Stimulated activated CD4-positive, alpha-beta T cell treated with anti-CD3 and anti-CD28 coated beads, Interleukin-4, amount 100 ng/mL, for 4 hours (primary cell): ENCODE measurements at places on chromosomes 13 and 19.

DNA sequence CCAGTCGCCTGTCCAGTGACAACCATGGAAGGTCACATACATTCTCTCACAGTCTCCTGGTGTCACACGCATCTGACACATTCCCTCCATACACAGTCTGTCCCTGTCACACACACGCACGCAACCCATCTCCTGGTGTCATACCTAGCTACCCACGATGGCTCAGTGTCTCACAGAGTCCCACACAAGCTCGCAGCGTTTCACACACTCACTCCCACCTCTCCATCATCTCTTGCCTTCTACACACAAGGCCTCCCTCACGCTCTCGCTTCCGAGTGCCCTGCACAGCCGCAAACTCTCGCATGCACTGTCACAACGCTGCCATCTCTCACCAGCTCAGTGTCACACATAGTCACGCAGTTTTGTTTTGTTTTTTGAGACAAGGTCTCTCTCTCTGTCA lies 1.2 kb upstream of the GNG8 start:
- DNase-seq, result no peak

DNA sequence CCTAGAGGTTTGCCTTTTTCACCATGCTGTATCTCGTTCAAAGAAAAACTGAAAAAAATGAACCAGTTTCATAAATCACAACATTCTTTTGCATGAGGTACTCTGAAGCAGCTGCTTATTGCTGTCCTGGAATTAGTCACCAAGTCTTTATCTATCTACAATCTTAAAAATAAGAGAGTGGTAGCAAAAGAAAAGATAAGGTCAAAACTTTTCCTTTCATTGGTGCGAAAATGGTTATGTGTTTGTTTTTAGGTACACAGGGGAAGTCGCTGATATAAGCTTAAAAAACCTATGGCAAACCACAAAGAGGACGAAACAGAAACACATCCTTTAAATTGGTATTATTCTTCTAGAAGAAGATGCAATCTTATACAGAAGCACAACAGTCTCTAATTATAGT lies 20.7 kb downstream of the OBI1 start:
- no peak for DNase-seq

DNA sequence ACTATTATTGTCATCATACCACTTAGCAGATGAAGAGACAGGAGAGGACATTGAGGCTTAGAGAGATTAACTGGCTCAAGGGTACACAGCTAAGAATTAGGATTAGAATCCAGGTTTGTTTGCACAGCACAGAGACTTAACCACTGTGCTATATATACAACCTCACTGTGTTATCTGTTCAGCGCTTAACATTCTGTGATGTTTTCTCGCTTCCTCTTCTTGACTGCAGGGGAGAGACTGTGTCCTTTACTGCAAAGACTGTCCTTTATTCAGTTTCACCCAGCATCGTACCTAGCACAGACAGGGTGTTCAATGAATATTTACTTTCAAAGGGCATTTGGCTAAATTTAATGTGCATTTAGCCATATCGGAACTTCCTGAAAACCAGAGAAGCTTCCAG lies 54.9 kb upstream of the PCDH8 start:
- no peak for DNase-seq

- DNase-seq, result no peak
Observed at GRCh38 chr13:36061054-36061453, 70.1 kb downstream of the DCLK1 start.

- DNase-seq, result no peak
Observed at GRCh38 chr19:6475321-6476108, 6.1 kb downstream of the DENND1C start.

DNA sequence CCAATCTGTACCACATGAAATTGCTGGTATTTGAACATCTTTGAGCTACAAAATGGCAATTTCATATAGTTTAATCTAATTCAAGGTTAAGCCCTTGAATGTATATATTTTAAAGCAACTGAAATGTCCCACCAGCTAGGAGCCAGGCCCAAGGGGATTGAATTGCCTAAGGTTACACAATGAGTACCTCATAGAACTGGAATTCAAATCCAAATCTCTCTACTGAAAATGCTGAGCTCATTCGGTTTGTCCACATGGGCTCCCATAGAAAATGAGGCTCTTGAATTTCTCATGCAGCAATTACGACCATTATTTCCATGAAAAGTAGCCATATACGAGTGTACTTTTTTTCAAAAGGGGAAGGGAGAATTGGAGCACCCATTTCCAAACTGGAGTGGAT lies 31.5 kb upstream of the FNDC3A start:
- no peak for DNase-seq

- DNase-seq, result no peak
Observed at GRCh38 chr19:408441-408901, 476 bp downstream of the C2CD4C start.

GRCh38 chr13:52760077-52760476 lies 20.5 kb upstream of the CNMD start:
- DNase-seq, result no peak

- DNase-seq, result no peak
Observed at GRCh38 chr19:29439688-29440550, 85.9 kb upstream of the VSTM2B start.

DNA sequence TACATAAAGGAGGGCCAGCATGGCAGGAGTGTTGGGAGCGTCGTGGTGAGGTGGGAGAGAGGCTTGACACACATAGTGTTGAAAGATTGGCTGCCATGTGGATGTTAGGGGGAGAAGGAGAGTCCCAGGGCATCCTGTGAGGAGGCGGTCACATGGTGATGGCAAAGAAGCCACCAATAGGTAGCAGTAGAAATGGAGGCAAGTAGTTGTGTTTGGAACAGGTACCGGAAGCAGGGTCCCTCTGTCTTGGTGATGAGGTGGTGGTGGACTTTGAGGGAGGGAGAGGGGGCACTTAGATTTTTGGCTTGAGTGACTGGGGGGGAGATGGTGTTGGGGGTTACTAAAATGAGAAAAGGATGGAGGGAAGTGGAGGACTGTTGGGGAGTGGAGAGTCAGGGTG lies 193.2 kb upstream of the RNF113B start:
- DNase-seq, result no peak

DNA sequence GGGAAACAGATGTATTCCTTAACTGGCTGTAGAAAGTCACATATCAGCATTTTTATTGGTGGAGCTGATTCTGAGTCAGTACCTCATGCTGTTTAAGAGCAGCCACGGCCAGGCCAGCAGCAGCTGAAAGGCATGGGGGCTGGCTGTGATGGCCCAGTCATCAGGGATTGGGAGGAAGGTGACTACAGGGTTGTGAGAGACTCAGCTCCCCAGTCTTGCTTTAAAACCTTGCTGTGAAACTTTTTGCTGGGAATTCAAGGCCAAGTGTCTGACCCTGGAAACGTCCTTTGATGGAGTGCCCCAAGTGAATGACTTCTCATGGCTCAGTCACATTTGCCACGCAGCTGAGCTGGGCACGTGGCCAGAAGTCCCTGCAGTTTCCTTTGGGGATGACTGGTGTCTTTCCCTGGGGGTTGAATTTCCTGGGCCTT lies 39.1 kb upstream of the RNF113B start:
- DNase-seq, result no peak

GRCh38 chr19:5837761-5838352 lies 1.6 kb downstream of the FUT6 start:
- no peak for DNase-seq

GRCh38 chr13:99658261-99658991 lies 157.2 kb downstream of the TM9SF2 start:
- peak; percentile 35 for DNase-seq

- no peak for DNase-seq
Observed at GRCh38 chr13:67231289-67232000, 1.3 kb upstream of the PCDH9 start.

- DNase-seq, result no peak
Observed at GRCh38 chr13:28455580-28456194, 39.2 kb downstream of the FLT1 start.

- no peak for DNase-seq
Observed at GRCh38 chr19:38932425-38933179, 1.9 kb downstream of the MRPS12 start.

DNA sequence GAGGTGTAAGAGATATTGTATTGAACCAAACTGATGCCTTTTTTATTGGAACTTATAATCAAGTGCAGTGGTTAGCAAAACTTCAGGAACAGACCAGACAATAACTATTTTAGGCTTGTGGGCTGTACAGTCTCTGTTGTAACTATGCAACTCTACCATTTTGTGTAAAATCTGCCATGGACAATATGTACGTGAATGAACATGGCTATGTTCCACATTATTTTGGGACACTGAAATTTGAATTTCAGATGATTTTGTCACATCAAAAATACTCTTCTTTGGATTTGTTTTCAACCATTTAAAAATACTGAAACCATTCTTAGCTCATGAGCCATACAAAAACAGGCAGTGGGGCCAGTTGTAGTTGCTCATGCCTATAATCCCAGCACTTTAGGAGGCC lies 27.9 kb upstream of the PEG3 start:
- DNase-seq, result no peak

DNA sequence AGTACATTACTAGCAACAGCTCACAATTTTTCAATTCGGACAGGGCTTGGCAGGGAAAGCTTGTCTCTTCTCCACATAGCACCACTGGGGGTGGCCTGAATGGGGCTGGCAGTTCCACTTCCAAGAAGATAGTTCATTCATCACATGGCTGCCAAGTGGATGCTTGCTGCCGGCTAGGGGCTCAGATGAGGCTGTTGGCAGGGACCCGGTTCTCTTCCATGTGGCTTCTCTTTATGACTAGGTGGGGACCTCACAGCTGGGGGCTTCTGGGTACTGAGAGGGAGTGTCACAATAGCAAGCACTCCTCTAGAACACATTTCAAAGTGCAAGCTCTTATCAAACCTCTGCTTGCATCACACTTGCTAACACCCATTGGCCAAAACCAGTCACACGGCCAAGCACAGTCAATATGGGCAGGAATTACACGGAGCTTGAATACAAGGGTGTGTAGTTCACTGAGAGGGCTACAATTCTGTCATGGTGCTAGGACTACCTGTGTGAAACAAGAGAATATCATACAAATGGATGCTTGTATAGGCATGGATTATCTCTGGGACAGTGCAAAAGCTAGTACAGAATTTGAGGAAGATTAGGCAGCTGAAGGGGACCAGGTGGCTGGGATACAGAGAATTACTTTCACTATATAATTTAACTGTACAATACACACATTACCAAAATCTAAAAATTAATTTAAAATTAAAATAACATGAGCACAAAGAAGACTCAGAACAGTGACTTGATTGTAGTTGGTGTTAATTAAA lies 32.3 kb downstream of the ATP7B start:
- DNase-seq, result no peak

- no peak for DNase-seq
Observed at GRCh38 chr13:59210543-59210942, 953.2 kb downstream of the DIAPH3 start.
